Left colon (tissue), 2 donors: ENCODE measurements at places on chromosomes 6 and 20. TPM values are rescaled to one million over a fixed set of nuclear protein-coding genes. Genes with fewer than 3 reads are reported as not detected.

Gene FOXF2
- 3.0 TPM for total RNA-seq

Gene OPRL1
- total RNA-seq: 0.17 TPM

- no peak for DNase-seq
These were observed 731.3 kb upstream of the NRSN1 start for GRCh38 chr6:23394681-23395080.

DNA sequence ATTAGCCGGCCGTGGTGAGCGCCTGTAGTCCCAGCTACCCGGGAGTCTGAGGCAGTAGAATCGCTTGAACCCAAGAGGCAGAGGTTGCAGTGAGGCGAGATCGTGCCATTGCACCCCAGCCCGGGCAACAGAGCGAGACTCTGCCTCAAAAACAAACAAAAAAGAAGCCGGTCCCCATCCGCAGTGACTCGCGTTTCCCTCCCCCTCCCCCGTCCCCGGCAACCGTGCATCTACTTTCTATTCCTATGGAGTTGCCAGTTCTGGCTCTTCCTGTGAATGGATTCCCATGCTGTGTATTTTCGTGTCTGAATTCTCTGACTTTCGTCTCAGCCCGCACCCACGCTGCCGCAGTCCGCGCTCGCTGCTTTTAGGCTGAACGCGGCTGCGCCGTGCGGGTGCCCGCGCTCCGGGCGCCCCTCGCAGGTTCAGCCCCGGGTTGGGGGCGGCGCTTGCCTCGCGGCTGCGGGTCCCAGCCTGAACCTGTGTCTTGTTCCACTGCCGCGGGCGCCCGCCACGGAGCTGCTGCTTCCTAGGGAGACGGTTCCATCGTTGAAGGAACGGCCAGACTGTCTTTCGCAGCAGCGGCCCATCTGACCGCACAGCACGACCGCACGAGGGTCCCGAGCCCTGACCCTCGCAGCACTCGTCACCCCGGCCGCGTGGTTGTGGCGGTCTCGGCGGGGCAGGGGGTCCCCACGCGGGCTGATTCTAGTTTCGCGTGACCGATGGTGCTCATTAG lies 1.1 kb upstream of the MRGBP start:
- DNase-seq: peak; percentile 70

- no peak for DNase-seq
These were observed 30.7 kb downstream of the ZFAND3 start for GRCh38 chr6:37850260-37850659.

Gene SLC23A2
- total RNA-seq: 6.5 TPM

Gene ETV7
- 3.6 TPM for total RNA-seq

Gene UNC5CL
- 6.6 TPM for total RNA-seq

DNA sequence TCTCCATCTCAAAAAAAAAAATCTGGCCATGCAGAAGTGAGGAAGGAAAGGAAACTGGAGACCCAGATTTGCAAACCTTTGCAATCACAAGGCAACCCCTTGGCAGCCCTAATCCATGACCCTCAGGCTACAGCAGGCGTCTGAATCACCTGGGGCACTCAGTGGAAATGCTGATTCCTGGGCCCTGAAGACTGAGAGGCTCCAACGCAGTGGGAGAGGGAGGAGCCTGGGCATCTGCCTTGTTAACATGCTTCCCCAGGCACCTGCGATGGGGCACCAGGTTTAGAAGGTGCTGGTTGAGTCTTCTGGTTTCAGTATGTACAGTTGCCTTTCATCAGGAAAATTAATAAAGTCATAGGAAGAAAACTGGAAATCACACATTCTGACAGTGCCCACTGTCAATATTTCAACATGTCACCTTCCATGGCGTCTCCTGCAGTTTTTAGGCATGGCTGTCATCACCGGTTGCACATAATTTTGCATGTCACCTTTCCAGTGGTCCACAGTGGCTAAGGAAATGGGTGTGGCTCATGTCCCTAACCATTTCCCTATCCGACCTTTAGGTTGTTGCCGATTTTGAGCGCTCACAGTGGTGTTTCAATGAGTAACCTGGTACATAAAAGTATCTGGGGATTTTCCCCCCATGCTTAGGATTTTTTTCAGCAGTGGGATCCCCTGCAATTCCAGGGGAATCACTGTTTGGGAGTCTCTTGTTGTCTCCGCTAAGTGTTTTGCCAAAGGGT lies 56.9 kb downstream of the PREX1 start:
- no peak for DNase-seq

DNA sequence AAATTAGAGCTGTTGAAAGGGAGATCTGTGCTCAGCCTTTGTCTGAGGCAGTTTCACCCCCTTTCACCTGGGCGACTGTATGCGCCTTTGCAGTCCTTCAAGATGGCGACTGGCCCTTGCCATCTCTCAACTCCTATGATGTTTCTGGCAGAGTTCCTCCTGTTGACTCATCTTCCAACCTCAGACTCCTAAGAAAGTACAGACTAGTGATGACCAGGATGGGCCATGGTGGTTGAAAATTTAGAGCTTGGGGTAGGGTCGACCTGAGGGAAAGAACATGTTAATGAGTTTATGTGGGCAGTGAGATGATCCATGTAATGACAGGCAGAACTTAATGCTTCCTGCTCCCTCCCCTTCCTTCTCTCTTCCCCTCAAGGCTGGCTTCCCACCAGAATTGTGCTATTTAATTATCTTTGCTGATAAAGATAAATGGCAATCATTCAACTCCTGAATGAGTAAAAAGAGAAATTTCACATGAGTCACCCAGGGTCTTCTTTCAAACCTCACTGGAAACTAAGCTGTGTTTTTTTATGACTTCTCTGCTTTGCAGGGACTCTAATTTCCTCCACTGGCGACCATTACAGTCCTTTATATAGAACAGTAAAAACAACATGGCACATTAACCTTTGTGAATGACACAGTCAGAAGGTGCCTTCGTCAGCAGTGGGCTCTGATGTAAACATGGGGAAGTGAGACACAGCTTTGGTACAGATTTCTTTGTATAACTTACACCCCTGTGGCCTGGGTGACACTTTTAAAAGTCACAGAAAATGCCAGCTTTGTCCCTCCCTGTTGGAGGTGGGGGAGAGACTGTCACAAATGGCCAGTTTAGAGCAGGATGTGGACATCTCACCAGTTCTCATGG lies 103.5 kb downstream of the SCP2D1 start:
- no peak for DNase-seq

DNA sequence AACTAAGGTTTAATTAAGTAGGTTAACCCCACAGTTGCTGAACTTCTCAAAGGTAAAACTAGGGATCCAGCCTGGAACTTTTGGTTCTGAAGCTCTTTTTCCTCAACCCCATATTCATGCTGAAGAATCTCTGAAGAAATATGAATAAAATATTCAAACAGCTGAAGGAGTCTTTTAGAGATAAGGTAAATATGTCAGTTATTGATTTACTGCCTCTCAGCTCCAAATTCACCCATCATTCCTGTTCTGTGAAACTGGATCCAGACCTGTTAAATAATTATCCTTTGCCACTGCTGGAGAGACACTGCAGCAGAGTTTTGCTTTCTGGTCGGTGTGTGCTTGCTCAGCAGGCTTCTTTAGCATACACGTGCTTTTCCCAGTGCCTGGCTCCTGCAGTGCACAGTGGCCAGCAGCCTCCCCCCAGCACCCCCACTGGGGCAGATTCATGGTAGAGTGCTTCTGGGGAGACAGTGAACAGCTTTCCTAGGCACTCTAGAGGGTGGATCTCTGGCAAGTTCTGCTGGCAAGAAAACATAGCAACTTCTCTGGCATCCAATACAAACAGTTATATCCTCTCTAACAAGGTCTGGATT lies 62.0 kb upstream of the BCLAF1 start:
- no peak for DNase-seq

DNA sequence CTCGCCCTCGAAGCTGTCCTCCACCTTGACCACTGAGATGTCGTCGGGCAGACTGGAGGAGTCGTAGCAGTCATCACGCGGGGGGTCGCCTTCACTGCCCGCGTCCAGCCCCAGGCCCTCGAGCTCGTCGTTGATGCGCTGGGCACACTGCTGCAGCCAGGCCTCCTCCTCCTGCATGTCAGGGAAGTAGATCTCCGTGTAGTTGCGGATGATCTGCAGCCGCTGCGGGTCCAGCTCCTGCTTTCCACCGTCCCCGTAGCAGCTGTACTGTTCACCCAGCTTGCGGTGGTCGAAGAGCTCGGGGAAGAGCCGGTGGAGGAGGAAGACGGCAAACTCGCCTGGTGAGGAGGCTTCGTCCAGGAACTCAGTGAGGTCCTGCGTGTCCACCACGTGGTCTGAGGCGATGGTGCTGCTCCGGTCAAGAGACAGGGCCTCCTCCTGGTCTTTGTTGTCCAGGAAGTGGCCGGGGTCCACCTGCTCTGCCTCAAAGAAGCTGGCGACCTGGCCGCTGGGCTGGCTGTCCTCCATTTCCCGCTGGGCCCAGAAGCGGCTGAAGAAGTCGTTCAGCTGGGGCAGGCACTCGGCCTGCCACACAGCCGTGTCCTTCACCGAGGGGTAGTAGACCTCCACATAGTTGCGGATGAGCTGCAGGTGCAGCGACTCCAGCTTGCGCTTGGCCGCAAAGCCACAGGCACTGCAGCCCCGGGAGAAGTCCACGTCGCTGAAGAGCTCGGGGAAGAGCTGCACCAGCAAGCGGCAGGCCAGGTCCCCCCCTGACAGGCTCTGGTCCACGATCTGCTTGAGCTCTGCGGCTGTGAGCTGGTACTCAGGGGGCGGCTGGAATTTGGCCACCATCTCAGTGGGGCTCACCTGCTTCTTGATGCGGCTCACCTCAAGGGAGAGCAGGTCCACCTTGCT lies 41.9 kb downstream of the MTRES1 start:
- DNase-seq: no peak

GRCh38 chr20:24682496-24682985 lies 213.1 kb downstream of the SYNDIG1 start:
- DNase-seq: no peak

GRCh38 chr6:120282005-120282404 lies 932.4 kb upstream of the MAN1A1 start:
- no peak for DNase-seq

- no peak for DNase-seq
These were observed 35.1 kb upstream of the ANKEF1 start for GRCh38 chr20:9999645-10000044.

- no peak for DNase-seq
These were observed 151.8 kb upstream of the INSM1 start for GRCh38 chr20:20215976-20216727.

Gene PAX1
- total RNA-seq: not detected

- DNase-seq: no peak
These were observed 17.4 kb downstream of the HECA start for GRCh38 chr6:139152088-139152891.

DNA sequence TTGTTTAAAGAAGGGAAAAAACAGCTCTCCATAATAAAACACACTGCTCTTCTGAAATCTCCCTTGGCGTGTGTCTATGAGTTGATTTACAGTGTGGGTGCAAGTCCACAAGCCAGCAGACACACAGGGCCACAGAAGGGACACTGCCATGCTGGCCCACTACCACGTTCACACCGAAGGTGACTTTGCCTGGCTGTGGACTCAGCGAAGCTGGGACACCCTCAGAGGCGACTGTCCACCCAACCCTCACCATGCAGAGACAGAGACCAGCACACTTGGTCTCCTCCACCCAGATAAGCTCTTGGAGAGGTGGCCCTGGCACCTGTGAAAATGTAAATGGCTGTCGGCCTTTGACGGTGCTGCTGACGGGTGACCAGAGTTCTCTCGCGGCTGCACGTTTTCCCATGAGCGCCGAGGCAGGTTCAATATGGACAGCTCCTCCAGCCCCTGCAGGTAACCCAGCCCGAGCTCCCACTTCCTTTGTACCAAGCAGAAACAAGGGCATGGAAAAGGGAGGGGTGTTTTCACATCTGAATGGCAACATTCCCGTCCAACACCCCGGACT lies 78.0 kb downstream of the YTHDF1 start:
- DNase-seq: no peak

Gene BEND3
- total RNA-seq: 8.3 TPM

- DNase-seq: no peak
These were observed 20.4 kb downstream of the UTRN start for GRCh38 chr6:144305567-144305966.

Gene CST5
- total RNA-seq: not detected

Gene HLA-DQA1
- total RNA-seq: 45.0 TPM

GRCh38 chr20:50138120-50138478 lies 15.4 kb downstream of the PEDS1 start:
- DNase-seq: no peak

DNA sequence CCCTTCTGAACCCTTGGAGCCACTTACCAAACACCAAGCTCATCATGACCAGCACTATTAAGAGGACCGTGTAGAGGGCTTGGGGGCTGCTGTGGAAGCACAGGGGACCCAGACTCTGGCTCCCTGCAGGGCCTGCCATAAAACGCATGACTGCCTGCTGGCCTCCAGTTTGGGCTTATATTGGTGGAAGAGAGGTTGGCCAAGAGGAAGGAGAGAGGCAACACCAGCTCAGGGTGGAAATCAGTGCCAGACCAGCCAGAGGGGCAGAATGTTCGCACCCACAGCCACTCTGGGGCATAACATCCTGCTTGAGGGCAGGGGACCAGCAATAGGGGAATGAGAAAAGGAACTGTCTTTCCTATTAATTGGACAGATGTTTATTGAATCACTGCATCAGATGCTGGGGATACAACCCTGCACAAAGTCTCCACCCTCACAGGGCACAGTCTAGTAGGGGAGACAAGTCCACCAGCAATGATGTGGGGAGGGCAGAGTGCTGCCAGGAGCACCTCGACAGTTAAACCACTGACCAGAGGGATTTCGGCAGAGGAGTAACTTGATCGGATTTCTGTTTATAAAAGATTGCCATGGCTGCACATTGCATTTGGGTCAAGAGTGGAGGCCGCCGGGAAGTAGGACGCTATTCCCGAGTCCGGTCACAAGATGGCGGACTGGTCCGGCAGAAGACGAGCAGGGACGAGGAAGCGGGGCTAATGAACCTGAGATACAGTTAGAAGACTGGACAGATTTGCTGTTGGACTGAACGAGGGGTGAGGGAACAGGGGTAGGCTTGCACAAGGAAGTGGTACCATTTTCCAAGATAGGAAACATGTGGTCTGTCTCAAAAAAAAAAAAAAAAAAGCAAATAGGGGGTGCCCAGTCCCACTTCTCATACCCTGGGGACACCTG lies at the start of gene LY6G5C:
Gene LY6G5C, minus strand, starts transcription at position 842 of the 909 bp plus-strand sequence. Its CDS starts 694 bp downstream, at position 148.
- peak; percentile 85 for DNase-seq

DNA sequence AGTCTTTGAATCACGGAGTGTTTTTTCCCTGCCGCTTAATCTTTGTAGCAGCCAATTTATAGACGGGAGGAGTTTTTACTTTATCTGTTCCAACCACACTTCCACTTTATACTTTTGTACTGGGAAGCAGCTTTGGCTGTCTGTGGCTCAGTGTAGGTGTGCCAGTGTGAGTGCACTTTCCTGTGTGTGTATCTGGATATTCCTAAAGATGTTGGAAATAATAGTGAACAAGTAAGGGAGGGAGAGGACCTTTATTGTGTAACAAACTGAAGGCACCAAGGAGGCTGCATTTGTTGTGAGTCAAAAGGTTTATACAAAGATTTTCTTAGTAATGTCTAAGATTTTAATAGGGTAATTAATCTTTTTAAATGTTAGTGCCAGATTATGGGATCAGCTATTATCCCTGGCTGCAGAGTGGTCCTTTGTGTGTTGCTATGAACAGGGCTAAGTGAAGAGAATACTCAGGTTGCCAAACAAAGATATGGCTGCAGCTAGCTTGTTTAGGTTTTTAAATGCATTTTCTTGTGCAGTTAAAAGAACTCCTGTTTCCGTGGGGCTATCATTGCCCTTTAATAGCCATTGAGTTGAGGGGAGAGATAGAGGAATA lies 226.3 kb downstream of the RNF144B start:
- DNase-seq: no peak

Gene LY86
- total RNA-seq: 2.3 TPM

Gene TRDN
- total RNA-seq: not detected

GRCh38 chr20:57632286-57632685 lies 12.1 kb upstream of the ZBP1 start:
- DNase-seq: no peak

GRCh38 chr20:35303735-35304491 lies 11.7 kb upstream of the FAM83C start:
- peak; percentile 87 for DNase-seq

Gene AGER
- total RNA-seq: 4.4 TPM

Gene TINAG
- 41.6 TPM for total RNA-seq
